ENCODE measurements at places on chromosomes 3 and 15.

GRCh38 chr15:95295896-95296625 lies 1034.4 kb upstream of the NR2F2 start:
- DNase-seq: no peak

GRCh38 chr3:38281895-38282686 lies at the start of gene SLC22A14:
Gene SLC22A14 (plus strand): TSS chr3:38282294. CDS start chr3:38306027, 23,733 bp downstream.
- no peak for DNase-seq

GRCh38 chr15:40584191-40584590 lies 9.9 kb upstream of the KNL1 start:
- DNase-seq: no peak

DNA sequence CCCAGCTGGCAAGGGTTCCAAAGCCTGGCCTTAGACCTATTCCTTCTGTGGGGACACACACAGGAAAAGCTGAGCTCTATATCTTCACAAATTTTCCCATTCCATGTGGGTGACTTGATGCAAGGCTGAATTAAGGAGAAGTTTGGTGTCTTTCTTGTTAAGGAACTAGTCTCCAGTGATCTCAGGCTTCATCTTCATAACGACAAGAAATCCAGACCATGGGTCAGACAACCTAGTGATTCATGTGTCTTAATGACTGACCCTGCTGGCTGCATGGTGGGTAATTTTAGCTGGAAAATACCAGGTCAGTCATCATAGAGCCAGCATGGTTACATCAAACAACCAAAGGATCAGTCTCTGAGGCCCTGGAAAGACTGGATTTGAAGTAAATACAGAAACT lies 112.7 kb upstream of the SLC4A7 start:
- no peak for DNase-seq

DNA sequence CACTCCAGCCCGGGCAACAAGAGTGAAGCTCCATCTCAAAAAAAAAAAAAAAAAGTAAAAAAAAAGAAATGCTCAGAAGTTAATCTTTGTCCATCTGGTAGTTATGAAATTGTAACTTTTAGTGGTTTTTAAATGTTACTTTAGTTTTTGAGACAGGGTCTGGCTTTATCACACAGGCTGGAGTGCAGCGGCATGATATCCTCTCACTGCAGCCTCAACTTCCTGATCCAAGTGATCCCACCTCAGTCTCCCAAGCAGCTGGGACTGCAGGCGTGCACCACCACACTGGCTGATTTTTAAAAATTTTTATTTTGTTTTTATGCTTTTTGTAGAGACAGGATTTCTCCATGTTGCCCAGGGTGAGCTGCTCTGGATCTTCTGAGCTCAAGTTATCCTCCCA lies 1.3 kb downstream of the RNU5B-1 start:
- DNase-seq: no peak

- DNase-seq: no peak
These were observed 102.6 kb upstream of the ROPN1 start for GRCh38 chr3:124094496-124094895.

GRCh38 chr3:88810455-88810854 lies 297.0 kb upstream of the EPHA3 start:
- DNase-seq: no peak

DNA sequence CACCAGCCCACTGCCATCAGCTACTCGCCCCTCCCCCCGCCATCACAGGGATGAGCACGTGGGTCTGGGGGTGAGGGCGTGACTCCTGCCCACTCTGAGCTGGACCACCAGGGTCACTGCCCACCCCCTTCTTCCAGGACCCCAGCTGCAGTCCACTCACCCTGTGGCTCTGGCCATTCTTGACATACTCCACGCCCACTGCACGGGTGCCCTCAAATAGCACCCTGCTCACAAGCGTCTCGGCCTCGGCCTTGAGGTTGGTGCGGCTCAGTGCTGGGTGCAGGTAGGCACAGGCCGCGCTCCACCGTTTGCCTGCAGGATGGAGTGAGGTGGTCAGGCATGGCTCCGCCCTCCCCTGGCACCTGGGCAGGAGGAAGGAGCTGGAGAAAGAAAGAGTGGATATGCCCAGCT lies 23.9 kb downstream of the CHDH start:
- no peak for DNase-seq

GRCh38 chr3:183572935-183573334 lies 17.4 kb upstream of the KLHL6 start:
- DNase-seq: no peak

DNA sequence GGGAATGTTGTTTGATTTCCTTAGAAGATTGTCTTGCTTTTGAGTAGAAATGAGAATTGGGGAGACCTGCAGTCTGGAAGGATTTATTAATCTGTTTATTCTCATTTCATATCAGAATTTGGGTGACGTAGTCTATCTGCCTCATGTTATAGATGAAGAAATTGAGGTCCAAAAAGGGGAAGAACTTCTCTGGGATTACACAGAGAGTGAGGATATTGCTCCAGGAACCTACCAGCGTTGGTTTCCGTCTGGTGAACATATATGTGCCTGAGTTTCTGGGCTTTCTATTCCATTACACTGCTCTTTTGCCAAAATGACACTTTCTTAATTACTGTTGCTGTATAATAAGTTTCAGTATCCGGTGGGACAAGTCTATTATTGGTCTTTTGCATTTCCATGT lies 51.8 kb downstream of the CTDSPL start:
- no peak for DNase-seq

Measured in Panc1 (cell line).